ACHN (cell line): ENCODE measurements at places on chromosomes 11 and 22.

DNA sequence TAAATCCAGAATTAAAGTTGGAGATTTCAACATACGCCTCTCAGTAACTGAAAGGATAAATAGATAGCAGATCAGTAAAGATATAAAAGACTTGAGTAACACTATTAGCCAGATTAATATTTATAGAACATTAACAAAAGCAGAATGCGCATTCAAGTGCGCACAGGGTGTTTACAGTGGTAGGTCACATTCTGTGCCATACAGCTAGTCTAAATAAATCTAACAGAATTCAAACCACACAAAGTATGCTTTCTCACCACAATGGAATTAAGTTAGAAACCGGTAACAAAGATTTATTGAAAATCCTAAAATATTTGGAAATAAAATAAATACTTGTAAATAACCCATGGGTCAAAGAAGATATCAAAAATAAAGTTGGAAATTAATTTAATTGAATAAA is 341.0 kb downstream of the DYNC2H1 start:
- no peak for DNase-seq

DNA sequence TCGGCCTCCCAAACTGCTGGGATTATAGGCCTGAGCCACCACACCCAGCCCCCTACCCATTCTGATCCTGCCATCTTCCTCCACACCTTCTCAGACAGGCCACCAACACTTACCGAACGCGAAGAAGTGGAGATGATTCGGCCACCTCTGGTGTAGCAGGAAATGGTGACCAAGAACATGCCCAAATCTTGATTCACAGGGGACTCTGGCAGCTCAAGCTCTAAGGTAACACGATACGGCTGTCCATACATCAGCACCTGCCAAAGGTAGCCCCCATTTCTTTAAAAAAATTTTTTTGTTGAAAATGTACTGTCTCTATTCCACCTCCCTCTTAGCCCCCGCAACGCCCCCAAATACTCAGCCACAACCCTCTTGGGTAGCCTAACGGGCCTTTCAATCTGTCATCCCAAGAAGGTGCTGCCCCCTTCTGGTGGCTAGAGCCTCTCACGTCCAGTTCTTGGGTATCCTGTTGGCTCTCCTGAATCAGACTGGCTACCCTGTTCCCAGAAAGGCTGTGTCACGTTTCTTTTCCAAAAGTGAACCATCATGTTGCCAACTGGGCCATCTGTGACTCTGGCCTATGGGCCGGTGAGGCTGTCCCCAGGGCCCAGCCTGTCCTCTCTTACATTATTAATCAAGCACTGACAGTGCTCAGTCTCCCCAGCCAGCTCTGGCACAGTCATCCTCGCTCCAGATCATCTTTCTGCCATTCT is 5.3 kb upstream of the LRRN4CL start:
- peak; percentile 65 for DNase-seq

- no peak for DNase-seq
These were observed 29.2 kb downstream of the METTL15 start for GRCh38 chr11:28137366-28137765.

- no peak for DNase-seq
These were observed 45.8 kb downstream of the RCN1 start for GRCh38 chr11:32136657-32137056.

GRCh38 chr22:29750559-29751538 is 16.0 kb downstream of the ZMAT5 start:
- DNase-seq = no peak

- DNase-seq = no peak
These were observed 19.4 kb upstream of the ACCSL start for GRCh38 chr11:44028401-44028800.

GRCh38 chr11:48169717-48170116 is 46.9 kb upstream of the OR4B1 start:
- no peak for DNase-seq

- no peak for DNase-seq
These were observed 91.1 kb downstream of the ATXN10 start for GRCh38 chr22:45762545-45763235.

GRCh38 chr11:61102667-61103571 is 630 bp downstream of the CD5 start:
- no peak for DNase-seq

GRCh38 chr11:67033661-67034166 is 10.8 kb downstream of the SYT12 start:
- peak; percentile 57 for DNase-seq

DNA sequence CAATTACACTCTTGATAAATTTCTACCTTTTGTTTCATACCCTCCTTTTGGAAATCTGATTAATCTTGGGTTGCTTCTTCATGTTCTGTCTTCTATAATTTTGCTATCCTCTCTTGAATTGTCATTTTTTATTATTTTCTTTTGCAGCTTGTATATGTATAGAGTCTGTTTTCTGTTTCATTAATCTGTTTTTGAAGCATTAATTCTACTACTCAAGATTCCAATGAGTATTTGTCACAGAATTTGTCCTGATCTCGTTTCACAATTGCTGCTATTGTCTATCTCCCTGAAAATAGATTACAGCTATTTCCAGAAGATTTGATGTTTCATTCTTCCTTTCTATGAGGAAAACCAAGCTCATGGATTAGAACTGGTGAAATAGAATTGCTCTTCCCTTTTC is 406.1 kb downstream of the DYNC2H1 start:
- DNase-seq = no peak

DNA sequence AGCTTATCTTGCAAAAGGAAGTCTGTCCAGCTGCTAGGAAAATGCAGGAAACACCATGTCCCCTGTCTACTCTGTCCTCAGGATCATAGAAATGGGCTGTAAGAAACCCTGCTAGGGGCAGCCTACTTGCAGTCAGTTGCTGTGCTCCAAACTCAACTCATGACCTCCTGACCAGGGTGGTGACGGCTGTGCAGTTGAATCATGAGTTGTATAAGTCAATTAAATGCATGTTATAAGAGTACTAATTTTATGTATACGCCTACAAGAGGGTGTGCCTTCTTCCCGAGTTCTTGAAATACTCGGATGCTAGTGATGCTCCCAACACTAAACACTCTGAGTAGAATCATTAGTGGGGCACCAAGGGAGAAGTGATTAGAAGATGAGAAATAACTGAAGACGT is 776.4 kb downstream of the OPCML start:
- DNase-seq = no peak

DNA sequence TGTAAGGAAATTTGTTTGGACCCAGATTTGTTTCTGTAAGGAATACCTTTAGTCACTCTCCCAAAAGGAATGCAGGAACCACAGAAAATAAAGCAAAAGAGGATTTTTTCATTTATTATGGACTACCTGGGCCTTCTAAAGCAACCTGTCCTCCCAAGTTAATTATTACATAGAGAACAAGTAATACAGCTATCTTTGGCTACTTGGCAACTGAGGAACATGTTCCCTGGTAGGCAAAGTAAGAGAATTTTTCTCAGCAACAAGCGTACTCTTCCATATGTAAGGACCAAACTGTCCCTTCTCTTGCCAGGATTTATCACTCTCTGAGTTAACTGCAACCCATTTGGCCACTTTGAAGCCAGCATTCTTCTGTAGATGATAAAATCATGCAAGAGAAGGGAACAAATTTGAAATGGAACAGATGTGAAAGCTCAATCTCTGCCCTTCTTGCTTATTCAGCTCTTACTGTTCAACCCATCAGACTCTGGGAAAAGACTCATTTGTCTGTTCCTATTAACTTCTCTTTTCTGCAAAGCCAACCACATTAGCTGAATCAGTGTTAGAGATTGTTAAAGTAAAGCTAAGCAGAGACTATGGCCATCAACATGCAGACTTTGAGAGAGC is 190.2 kb downstream of the SWAP70 start:
- no peak for DNase-seq

DNA sequence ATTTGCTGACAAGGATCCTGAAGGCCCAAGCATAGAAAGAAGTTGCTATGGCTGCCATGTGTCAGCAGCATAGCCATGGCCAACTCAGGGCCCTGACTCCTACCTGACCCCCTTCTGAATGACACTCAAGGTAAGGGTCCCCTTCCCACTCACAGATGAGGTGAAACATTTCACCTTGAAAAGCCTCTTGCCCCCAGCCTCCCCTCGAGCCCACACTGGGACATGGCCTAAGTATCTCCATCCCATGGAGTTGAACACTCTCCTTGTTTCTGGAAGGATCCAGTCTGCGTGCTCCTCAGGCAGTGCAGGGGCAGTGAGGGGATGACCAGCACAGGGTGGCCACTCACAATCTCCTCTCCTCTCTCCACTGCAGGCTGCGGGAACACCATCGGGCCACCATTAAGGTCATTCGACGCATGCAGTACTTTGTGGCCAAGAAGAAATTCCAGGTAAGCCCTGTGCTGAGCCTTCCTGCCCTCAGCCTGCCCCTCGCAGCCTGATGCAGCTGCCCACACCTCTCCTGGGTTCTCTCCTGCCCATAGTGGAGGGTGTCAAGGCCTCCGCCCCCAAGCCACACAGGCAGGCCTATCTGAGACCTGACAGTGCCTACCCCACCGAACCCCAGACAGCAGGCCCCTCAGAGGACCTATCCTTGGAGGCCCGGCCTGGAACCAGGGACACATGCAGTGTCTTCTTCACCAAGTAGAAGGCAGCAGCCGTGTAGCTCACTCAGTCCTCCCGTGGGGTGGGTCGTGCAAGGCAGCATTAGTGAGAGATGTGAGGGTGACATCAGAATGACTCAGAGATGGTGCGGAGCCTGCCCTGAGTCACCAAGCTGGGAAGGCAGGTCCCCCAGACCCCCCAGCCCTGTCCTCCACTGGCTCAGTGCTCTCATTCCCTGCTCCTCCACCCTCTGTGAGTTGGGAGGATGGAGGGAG is 68.9 kb upstream of the KCNQ1OT1 start:
- peak; percentile 60 for DNase-seq

DNA sequence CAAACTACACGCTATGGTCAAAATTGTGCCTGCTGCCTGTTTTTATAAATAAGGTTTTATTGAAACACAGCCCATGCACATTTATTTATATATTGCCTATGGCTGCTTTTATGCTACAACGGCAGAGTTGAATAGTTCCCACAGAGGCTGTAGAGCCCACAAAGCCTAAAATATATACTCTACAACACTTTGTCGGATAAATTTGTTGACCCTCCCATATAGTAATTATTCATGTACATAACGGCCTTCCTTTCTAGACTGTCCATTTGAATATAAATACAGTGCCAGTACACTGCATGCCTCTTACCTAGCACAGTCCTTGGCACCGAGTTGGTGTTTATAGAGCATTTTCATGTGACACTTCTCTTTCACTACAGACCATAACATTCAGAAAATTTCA is 314.0 kb downstream of the LRRC4C start:
- DNase-seq = no peak

GRCh38 chr11:121199516-121199915 is 93.1 kb upstream of the SC5D start:
- DNase-seq = no peak

DNA sequence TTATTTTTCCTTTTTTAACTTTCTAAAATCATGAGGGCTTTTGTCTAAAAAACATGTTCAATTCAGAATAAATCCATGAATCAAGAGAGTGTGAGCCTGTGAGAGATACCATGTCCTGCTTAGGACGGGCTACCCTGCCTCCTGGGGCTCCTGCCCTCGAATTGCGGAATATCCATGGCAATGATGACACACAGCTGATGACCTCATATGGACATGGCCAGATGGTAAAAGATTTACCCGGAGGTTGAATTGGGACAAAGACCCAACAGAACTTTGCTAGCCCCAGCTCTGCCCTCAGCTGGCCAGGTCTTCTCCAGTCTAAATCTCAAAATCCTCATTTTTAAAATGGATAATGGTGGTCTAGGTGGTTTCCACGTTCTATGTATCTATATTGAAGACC is 538.1 kb upstream of the API5 start:
- no peak for DNase-seq

DNA sequence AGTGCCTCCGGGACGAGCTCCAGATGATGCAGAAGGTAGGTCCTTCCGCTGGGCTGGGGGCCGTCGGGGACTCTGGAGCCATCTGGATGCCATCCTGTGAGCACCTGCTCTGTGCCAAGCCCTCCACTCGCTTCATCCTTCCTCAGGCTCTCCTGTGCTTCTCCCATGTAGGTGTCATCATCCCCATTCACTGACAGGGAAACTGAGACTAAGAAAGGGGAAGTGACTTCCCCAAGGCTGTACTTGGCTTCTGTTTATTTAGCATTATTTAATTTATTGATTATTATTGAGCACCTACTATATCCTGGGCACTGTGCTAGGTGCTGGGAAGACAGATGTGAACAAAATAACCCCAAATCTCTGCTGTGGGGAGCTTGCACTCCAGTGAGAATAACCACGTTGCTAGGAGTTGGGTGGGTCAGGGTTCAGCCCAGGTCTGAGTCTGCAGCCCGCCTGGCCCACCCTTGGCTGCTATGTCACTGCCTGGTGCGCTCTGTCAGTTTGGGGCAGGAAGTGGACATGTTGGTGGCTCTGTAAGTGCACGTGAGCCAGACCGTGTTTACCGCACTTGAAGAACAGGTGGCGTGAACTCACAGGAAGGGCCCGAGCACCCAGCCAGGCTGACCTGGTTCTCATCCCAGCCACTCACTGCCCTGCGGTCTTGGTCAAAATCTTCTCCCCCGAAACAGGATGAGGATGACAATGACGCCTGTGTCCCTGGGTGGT is 35.9 kb upstream of the GCAT start:
- DNase-seq = no peak

- peak; percentile 5 for DNase-seq
These were observed 135.4 kb upstream of the LARGE1 start for GRCh38 chr22:34055525-34056200.

DNA sequence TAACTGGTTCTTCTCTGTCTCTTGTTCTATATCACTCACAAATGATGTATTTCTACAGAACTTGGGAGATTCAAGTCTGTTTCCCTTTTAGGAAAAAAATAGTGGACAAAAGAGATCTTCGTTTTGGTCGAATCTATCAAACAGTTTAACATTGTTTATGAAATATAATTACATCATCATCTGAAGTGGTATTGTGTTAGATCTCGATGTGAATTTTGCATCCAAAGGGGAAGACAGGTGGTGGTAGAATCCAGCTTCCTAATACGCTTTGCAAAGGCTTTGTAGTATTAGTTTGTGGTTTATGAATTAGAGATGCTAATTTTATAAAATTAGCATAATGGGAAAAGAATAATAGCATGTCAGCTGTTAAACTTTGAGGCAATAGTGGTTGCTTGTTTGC is 3.4 kb downstream of the SIK2 start:
- DNase-seq = no peak

DNA sequence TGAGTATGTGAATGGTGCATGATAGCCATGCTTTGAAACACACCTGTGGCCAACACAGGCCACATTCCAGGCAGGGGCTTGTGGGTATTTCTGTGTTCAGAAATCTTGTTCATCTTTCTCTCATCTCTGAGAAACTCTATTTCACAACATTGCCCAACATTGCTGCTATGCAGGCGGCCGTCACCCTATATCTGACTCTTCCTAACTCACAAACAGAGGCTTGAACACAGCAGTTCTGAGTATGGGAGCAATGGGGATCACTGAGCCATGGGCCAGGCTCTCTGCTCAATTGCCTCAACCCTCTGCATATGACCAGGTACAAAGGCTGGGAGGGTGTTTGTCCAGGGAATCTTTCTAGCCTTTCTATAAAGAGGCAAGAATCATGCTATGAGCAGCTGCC is 259.9 kb downstream of the BUD13 start:
- no peak for DNase-seq

DNA sequence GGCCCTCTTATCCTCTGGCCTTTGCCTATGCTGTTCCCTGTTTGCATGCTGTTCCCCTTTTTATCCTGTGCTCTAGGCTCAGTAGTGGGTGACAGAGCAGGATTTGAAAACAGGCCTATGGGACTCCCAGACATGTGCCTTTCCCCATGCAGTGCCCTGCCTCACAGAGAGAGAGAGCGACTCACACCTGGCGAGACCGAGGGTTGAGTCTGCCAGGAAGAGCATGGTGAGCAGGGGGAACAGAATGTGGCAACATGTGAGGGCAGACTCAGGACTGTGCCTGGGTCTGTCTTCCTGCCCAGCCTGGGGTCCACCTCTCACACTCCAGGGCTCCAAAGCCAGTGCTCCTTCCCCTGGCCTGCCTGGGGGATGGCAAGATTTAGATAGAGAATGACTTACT is 75.0 kb downstream of the NFAM1 start:
- no peak for DNase-seq
